ENCODE measurements at places on chromosomes 4 and X.
A peak's percentile ranks its signal among the peaks of the same experiment; 100 is the strongest.

DNA sequence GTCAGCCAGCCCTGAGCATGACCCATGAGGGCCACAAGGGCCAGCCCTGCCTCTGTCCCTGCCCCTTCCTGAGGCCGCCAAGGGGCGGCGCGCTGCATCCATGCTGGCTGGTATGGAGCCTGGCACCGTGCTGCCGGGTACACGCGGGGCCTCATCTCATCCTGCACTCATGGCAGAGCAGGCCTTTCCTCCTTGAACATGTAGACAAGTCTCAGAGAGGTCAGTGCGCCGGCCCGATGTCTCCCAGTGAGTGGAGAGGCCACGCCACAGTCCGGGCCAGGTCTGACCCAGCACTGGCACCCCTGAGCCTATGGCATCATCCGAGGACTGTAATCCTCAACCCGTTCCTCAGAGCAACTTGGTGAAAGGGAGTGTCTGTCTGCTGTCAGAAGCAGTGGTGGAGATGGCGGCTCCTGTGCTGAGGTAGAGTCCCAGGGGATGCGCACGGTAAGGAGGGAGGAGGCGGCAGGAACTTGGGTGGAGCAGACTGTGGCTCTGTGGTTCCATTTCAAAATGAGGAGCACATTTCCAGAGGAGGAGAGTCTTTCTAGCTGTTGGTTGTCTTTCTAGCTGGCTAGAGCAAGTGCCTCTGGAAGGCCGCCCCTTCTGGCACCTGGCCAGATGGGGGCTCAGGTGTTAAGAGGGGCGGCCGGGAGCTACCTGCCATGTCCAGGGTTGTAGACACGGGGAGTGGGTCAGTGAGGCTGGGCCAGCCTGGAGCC, 32.8 kb downstream of the TRMT44 start:
- DNase-seq: no peak

GRCh38 chrX:24513416-24513815, 48.3 kb downstream of the PDK3 start:
- no peak for DNase-seq

GRCh38 chr4:24881508-24882196, 31.2 kb downstream of the CCDC149 start:
- peak; percentile 46 for DNase-seq

DNA sequence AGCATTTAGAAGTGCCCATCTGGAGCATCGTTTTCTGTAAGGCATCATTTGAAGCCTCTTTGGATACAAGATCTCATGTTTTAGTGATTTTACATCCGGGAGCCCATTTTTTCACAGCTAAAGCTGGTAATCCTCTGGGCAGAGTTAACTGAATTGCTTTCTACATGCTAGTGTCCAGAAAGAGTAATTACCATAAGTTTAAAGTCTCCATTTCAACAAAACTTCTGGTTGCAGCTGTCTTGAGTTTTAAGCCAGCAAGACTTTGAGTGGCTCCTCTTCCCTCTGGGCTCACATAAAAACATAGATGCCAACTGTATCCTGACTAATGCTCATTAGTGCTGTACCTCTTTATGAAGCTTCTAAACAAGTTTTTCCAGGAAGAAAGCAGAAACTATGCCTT, 65.4 kb downstream of the GPRIN3 start:
- no peak for DNase-seq

DNA sequence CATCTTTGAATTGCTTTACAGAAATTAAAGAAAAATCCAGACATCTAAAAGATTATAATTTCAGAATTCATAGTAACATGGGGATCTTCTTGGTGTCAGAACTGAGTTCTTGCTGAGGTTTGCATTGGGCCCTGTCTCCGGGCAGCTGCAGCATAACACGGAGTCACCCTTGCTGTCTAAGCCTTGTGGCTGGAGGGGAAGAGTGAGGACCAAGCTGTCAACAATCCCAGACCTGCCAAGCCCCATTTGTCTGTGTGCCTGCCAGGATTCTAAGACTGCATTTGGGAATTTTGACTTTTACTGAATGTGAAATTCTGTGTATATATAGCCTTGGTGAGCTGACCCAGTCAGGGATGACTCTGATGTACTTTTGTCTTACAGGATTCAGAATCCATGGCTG, 25.2 kb upstream of the NAP1L5 start:
- DNase-seq: no peak

- DNase-seq: no peak
Observed at GRCh38 chr4:48462363-48462762, 20.8 kb upstream of the SLC10A4 start.

DNA sequence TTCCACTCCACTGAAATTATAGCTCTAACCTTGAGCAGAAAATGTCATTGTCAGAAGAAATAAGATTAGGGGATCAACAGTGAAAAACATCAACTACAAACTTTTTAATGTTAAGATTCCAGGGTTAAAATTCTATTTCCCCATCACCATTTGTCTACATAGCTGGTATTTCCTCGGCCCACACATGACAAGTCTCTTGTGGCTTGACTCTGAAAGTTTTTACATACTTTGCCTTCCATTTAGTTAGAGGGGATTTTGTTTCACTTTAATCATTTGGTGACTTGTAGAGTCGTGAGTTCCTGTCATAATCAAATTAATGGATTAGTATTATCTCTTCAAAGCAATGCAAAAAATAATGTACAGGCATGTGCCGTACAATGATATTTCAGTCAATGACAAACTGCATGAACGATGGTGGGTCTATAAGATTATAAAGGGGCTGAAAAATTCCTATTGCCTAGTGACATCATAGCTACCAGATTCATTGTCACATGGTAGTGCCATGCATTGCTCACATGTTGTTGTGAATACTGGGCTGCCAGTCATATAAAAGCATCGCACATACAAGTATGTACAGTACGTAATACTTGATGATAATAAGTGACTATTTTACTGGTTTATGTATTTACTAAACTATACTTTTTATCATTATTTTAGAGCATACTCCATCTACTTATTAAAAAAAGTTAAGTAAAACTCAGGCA, 72.0 kb downstream of the ING2 start:
- DNase-seq: no peak

- DNase-seq: peak; percentile 12
Observed at GRCh38 chrX:38704146-38704882, 96.9 kb upstream of the MID1IP1 start.

- DNase-seq: no peak
Observed at GRCh38 chr4:123236606-123237005, 160.0 kb upstream of the SPRY1 start.

GRCh38 chrX:154380787-154381186, 1.7 kb downstream of the EMD start:
- DNase-seq: no peak

DNA sequence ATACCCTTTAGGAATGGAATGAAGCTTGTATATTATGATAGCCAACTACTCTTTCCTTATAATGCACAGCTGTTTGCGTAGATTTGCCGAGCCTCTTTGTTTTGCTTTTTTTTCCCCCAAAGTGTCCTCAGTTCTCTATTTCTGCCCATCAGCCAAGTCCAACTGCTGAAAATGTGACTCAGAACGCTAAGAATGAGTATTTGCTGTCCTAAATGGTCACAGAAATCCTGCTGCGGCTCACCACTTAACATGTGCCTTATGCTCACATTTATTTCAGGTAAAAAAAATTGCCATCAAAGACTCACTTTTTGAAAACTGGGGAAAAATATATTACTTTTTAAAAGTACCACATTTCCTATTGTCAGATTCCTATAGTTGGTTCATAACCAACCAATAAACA, 36.9 kb downstream of the GABRA4 start:
- no peak for DNase-seq

- no peak for DNase-seq
Observed at GRCh38 chr4:20026456-20026855, 225.2 kb upstream of the SLIT2 start.

DNA sequence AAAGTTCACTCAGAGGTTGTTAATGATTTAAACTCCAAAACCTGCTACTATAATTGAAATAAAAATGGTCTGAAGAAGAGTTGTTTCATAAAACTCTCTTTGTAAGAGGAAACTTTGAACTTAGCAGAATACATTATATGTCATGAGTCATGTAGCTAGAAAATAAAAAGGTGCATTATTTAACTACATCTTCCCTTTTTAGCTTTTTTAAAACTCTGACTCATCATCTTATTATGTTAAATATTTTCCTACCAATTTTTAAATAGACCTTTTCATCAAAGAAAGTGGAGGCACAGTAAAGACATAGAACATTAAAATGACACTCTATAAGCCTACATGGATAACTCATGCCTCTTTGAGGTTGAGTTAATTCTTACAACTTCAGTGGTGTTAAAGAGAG, 1.2 kb upstream of the ZNF827 start:
- DNase-seq: no peak

DNA sequence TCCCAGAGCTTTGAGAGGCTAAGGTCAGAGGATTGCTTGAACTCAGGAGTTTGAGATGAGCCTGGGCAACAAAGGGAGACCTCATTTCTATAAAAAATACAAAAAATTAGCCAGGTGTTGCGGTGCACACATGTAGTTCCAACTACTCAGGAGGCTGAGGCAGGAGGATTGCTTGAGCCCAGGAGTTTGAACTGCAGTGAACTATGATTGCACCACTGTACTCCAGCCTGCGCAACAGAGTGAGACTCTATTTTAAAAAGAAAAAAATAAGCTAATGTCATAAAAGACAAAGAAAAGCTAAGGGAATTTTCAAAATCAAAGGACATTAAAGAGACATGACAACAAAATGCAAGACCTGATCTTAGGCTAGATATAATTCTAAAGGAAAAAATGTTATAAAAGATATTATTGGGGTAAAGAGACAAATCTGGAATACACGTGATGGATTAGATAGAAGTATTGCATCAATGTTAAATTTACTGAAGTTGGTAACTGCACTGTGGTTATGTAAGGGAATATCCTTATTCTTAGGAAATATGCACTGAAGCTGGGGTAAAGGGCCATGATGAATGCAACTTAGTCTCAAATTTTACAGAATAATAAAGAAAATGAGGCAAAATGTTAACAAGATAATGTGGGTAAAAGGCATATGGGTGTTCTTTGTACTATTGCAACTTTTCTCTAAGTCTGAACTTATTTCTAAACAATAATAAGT, 75.2 kb downstream of the SPRY1 start:
- no peak for DNase-seq
